Dorsolateral prefrontal cortex (tissue), 122 donors: ENCODE measurements at places on chromosomes 7 and 10.

GRCh38 chr10:79275431-79275851, 71.8 kb upstream of the PPIF start:
- DNase-seq = peak; percentile 74

DNA sequence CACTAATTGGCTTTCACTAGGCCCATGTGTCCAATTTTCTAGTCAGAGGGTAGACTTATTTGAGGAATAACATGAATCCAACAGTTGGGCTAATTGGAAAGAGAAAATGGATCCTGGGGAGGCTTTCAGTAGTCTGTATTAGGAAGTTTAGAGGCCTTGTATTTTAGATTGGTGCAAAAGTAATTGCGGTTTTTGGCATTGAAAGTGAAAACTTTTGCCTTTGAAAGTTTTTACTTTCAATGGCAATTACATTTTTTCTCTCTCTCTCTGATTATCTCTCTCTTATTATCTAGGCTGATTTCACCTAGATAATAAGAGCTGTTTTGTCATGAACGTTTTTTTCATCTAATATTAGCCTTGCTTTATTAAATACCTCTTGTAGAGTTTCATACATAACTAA, 981.7 kb downstream of the REEP3 start:
- DNase-seq = no peak

DNA sequence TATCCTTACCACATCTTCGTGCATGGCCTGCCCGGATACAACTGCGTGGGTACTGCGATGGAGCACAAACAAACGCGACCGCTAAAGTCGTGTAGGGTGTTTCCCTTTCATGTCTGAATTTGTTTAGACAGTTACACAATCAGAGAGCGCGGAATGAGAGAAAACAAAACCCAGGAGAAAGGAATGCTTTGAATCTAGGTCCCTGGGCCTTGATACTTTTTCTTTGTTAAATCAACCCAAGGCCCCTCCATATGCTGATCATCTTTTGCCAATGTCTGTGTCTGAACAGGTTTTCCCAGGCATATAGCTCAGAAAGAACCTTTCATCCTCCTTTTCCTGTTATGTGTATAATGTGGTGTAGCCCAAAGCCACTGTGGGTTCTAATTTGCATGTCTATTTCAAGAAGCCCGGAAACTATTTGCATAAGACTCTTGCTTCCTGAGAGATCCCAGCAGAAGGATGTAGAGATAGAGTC, 145.8 kb downstream of the FRMD4A start:
- no peak for DNase-seq

DNA sequence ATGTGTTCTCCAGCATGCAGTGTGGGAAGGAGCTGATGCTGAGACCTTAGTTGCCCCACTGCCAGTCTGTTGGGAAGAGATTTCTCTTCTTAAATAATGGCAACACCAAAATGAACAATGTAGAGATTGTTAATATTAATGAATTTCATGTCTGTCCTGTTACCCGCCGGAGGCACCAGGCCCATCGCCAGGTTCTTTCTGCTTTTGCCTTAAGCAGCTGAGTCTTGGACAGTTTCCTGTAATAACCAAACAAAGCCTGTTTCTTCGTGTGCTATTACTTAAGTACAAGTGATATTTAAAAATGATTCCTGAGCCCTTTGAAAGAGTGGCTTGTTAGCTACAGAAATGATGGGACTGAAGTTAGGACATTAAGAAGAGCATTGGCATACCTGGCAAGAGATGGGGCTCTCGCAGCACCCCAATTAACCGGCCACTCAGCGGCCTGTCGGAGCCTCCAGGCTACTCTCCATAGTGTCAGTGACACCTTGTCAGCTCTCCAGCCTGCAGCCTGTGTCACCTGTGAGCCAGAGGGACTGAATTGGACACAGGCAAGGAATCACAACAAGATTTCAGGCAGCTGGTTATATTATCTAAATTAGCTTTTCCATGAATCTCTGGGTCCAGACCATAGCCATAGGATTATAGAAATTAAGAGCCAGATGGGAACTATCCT, 142.0 kb downstream of the CELF2 start:
- DNase-seq = no peak

DNA sequence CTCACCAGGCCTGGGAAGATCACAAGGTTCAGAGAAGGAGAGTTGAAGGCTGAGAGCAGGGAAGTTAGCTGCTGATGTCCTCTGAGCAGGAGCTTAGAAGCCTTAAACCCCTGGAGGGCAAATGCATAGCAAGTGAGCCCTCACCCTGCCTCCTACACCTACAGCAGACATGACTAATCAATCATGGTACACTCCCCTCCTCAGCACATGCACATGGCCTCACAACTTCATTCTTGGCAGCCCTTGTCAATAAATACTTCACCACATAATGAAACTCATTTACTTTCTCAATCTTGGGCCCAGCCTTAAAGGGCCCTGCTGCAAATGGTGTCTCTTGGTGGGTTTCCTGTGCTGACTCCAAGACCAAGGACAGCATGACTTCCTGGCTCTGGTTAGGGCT, 12.9 kb downstream of the MMRN2 start:
- DNase-seq = no peak

DNA sequence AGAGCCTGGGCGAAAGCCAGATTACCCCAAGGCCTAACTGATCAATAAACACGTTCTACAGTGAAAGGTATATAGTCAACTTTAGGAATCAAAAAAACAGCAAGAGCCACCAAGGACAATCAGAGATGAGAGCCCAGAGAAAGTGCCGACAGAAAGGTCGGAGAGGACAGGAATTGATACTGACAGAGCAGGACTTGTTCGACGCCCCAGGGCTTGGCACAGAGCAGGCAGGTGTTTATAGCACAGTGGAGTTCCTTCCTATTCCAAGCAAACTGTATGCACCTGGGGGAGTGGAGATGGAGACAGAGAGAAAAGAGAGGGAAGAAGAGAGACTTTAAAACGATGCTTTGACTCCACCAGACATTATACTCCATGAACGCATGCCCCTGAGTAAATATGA, 39.5 kb downstream of the PPP1R3C start:
- DNase-seq = no peak

- no peak for DNase-seq
Measured at GRCh38 chr10:9781666-9782065, 1236.0 kb upstream of the CELF2 start.

GRCh38 chr10:125779403-125780327, 4.0 kb upstream of the MMP21 start:
- no peak for DNase-seq

DNA sequence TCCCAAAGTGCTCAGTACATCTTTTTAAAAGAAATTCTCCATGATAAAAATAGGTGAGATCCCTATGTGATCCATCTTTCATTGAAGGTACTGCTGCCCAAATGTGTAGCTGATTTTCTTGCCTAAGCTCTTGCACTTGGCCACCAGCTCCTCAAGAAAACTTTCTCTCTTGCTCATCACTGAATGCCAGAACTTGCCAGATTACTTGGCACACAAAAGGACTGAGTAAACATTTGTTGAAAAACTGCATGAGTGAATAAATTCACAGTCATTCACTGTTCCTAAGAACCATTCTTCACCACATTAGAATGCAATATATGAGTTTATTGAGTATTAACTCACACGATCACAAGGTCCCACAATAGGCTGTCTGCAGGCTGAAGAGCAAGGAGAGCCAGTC, 99.9 kb downstream of the TRIL start:
- no peak for DNase-seq

DNA sequence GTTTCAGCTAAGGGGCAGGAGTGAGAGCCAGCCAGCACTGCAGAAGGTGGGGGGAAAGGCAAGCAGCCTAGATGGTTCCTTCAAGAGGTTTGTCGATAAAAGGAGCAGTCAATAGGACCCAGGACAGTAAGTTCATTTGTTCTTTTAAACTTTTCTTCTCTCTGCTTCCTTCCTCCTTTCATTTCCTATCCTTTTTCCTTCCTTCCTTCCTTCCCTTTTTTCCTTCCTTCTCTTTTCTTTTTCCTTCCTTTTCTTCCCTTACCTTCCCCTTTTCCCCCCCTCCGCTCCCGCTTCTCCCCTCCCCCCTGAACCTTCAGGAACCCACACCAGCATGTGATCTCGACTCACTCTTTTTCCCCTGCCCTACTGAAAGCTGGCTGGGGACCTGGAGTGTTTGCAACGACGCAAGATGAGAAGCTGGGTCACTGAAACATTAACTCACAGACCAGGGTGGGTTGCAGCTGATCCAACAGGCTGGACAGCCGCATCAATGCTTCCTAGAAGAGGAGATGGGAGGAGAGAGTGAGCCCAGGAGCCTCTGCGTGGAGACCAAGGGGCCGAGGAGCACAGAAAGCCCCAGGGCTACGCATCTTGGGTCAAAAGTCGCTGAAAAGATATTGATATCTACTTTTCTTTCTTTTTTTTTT, 103.4 kb upstream of the SDK1 start:
- no peak for DNase-seq

GRCh38 chr7:106045586-106045985, 66.5 kb downstream of the SYPL1 start:
- DNase-seq = no peak

DNA sequence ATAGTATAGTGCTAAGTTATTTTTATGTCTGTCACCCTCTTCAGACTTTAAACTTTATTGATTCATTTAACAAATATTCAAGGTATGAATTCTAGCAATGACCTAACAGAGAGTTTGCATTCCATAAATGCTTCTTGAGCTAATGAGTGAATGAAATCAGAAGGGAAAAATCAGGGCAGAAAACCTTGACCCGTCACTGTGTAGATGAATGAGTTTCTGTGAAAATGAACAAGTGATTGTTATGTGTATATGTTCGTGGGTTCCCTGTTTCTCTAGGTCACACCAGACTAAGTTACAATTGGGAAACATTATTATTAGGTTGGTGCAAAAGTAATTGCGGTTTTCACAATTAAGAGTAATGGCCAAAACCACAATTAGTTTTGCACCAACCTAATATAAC, 30.1 kb downstream of the APBB1IP start:
- no peak for DNase-seq

GRCh38 chr7:100886936-100887515, 2.5 kb downstream of the UFSP1 start:
- DNase-seq = no peak

- DNase-seq = no peak
Measured at GRCh38 chr7:103594186-103594585, 148.2 kb upstream of the SLC26A5 start.

DNA sequence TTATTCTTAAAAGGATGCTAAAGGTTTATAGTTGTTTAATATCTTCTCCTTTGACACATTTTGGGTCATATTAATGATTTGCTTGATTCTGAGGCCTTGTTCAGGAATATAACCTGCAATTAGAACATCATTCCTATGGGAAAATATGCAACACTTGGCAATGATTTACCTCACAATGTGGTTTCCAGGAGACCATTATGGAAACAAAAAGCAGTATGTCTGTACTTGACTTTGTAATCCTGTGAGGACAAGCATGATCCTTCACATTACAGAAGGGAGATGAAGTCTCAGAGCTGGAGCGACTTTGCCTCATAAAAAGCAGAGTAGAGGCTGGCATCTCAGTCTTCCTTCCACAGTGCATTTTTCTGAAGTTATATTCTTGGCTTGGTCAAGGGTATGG, 57.0 kb upstream of the CDCA7L start:
- DNase-seq = no peak

- DNase-seq = no peak
Measured at GRCh38 chr10:130040817-130041330, 69.8 kb downstream of the C10orf143 start.

GRCh38 chr7:114502454-114503254, 88.0 kb downstream of the FOXP2 start:
- DNase-seq = no peak

DNA sequence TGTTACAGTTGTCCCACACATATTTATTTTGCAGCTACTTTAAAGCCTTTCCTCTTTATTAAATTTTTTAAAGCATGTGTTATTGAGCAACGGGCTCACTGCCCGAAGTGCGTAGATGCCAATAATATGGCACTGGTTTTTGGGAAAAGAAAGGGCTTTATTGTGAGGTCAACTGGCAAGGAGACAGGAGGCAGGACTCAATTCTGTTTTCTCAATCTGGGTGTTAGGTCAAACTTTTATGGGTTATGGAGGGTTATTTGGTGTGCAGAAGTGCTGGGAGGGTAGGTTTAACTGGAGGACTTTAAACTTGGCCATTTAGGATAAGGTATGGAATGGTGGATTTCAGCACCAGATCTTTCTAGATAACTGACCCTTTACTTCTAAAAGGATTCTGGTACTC, 183.6 kb downstream of the LRRC4 start:
- no peak for DNase-seq

GRCh38 chr10:122849090-122849489, 3.4 kb upstream of the CUZD1 start:
- no peak for DNase-seq

DNA sequence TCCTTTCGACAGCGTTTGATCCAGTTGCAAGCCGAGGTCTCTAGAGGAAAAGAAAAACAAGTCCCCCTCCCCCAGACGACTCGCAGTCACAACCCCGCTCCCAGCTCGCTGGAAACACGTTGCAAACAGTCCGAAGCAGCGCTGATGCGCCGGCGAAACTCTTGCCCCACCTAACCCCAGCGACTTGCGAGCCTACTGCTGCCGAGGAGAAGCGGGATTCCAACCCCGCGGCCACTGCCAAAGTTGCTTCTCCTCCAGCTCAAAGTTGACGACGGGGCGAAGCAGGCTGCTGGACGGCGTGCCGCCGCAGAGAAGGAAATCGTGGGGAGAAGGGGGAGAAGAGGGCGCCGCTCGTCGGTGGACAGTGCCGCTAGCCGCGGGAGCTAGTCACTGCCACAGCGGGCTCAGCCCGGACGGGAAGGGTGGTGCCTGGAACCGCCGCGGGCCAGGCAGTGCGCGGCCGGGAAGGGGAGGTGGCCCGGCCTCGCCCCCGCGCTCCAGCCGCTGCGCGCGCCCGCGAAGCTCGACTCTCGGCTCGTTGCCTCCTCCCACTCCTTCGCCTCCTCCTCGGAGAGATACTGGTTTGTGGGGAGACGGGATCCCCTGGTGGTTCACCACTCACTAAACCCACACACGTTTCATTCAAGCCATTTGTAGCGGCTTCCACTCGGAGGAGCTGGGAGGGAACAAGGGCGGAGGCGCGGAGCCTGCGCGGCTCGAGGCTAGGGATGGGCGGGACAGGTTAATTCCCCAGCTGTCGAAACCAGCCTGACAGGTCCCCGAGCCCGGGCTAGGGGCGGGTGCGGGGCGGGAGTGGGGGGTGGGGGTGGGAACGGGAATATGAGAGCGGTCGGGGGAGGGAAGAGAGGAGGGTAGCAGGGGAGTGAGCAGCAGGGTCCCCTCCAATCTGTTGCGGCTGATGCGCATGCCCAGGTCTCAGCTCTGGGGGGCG, at the start of gene GPR37:
Gene GPR37 (minus strand): TSS at position 392 of the 952 bp plus-strand sequence. CDS start 816 bp downstream, outside the sequence.
- peak; percentile 88 for DNase-seq

GRCh38 chr10:3978761-3979160, 193.8 kb upstream of the KLF6 start:
- no peak for DNase-seq

- no peak for DNase-seq
Measured at GRCh38 chr10:3248526-3249306, 76.1 kb upstream of the PITRM1 start.
